Hematopoietic multipotent progenitor cell (in vitro differentiated cells): ENCODE measurements at places on chromosomes 5 and 9.

DNA sequence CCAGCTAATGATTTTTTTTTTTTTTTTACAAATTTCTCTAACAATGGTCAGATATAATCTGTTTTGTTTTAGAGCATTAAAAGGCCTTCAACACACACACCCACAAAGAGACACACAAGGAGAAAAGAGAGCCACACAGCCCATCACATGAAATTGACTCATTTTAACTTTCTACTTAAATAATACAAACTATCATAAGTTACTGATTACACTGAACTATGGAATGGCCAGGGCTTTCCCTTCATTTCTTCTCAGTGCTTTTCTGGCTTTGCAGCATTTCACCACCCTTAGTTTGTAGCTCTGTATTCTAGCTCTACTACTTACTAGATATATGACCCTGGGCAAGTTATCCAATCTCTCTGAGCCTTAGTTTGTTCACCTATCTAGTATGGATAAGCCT lies 13.2 kb downstream of the REEP5 start:
- no peak for DNase-seq

DNA sequence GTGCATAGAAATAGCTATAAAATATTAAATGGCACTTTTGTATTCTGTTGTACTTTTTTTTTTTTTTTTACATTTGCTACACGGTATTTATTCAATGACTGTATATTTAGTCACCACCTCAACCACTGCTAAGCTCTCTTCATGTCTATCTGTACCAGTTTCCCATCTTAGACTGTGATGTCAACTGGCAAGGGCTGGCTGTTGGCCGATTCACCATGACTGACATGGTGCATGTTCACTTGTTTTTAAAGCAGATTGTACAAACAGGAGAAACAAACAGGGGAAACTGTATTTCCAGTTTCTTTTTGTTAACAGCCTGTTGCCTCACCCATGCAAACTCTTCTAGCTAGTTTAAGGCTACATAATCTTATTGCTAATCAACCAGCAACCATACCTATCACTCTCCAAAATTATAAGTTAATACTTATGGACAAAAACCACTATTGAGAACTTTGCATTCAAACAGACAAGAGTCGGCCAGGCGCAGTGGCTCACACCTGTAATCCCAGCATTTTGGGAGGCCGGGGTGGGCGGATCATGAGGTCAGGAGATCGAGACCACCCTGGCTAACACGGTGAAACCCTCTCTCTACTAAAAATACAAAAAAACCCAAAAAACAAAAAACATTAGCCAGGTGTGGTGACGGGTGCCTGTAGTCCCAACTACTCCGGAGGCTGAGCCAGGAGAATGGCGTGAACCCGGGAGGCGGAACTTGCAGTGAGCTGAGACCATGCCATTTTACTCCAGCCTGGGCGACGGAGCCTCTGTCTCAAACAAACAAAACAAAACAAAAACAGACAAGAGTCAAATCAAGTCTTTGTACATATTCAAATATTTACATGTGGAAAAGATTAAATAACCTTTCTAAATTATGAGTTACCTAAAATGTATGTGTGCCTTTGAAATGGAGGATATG lies 13.2 kb downstream of the ZFAND5 start:
- no peak for DNase-seq

DNA sequence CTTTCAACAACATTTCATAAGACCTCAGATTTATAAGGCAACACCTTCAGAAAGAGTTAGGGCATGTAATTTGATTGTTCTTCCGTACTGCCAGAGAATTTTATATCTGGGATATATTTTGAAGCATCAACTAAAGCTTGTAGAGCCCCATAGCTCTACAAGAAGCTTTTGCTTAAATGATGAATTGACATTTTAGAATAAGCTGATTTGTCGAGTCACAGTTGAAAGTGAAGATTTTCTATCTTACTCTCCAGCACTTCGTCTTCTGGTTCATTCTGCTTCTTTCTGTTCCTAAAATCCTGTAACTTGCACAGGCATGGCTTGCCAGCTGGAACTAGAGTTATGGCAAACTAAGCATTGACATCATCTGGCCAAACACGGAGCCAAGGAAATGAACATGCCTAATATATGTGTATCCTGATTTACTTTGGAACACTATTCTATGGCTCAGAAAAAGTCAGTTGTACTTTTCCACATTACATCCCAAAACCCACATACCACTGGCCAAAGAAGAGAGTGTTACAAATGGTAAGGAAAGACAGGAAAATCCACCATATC lies 68.6 kb upstream of the MAST4 start:
- DNase-seq, result no peak

- DNase-seq, result no peak
These were observed 63.5 kb downstream of the ZNF474 start for GRCh38 chr5:122192497-122193496.

- no peak for DNase-seq
These were observed 113.2 kb downstream of the SLC25A46 start for GRCh38 chr5:110852053-110852452.

DNA sequence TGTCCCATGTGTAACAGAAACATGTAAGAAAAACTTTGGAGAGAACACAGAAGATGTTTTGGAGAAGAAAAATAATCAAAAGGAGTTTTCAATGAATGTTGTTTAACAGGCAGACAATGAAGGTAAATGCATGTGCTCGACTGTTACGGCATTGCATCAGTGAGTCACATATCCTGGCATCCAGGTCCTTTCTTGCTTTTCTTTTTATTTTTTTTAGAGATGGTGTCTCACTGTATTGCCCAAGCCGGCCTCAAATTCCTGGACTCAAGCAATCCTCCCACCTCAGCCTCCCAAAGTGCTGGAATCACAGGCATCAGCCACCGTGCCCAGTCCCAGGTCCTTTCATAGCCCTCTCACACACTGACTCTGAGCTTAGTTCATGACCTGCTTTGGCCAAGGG lies 181.8 kb downstream of the DTWD2 start:
- no peak for DNase-seq

- no peak for DNase-seq
These were observed 499.3 kb downstream of the CCDC171 start for GRCh38 chr9:16052146-16052545.

DNA sequence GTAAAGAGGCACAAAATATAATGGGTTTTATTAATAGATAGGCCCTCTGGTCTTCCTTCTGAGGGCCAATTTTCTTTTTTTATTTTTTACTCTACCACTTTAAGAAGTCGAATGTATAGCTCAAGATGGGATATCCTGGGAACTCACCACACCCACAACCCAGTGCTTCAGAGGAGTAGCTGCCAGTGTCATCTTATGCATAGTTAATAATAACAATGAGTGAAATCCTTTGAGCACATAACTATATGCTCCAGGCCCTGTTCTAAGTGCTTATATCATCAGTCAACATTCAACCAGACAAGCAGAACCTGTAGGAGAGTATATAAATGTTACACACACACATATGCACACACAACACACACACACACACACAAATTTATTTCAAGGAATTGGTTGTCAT lies 150.3 kb upstream of the ACTBL2 start:
- DNase-seq, result no peak

- no peak for DNase-seq
These were observed 50.5 kb downstream of the SH3PXD2B start for GRCh38 chr5:172403817-172404216.

DNA sequence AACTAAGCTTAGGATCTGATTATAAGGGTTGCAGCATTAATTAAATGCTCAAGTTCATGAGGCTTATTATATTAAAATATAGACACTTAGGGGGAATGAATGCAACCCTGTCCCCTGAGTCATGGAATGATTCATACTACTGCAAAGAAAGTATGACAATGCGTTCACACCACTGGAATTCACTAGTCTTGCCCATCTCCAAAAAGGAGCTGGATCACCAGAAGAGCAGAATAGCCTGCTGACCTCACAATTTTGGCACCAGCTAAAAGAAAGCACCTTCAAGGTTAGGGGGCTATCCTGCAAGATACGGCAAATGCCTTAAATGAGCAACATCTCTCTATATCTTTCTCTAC lies 32.0 kb upstream of the TMED7 start:
- DNase-seq, result no peak

DNA sequence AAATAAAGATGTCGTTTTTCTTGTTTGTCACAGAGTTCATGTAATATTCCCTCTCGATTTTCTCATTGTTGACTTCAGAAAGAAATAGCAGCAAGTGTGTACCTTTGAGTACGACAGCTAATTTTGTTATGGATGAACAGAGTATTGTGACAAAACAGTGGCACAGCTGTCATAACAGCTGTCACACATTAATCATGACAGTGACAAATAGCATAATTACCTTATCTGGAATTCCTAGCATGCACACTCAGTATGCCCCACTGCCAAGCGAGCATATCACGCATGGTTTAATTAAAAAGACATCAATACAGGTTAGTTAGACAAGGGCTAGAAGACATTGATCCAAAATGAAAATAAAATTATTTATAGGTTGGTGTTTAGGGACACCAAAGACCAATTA lies 375.1 kb downstream of the SPATA31D1 start:
- no peak for DNase-seq

DNA sequence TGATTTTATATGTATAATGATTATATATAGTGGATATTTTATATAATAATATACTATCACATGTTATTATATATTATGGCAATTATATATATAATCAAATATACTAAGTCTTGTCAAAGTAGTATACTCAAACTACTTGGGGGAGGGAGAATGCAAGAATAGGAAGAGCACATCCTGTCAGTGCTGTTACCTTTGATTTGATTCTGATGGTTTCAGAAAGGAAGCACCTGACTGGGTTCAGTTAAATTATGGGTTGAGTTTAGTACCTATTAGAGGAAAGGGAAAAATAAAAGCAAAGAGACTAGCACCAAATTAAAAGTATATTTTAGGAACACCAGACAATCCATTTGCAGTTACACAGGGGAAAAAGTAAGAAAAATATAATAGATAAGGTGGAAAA lies 107.6 kb downstream of the GRIA1 start:
- no peak for DNase-seq

DNA sequence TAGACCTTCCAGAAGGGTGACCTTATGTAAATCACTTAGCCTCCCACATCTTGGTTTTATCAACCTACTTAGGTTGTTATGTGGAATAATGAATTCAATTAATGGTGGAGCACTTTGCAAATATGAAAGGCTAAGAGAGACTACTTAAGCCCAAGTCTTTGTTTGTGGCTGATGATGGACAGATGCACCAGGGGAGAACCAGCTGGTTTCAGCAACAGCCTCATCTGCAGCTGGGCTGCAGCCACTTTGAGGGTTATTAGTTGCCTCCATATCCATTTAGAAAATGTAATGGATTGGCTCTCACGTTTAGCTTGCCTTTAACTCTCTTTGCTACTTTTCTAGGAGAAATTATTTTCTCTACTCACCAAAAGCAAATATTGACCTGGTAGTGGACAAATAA lies 146.6 kb downstream of the ESM1 start:
- DNase-seq, result no peak

GRCh38 chr5:150598821-150599273 lies 41.6 kb upstream of the SYNPO start:
- no peak for DNase-seq

- DNase-seq, result no peak
These were observed 134.9 kb upstream of the PANK3 start for GRCh38 chr5:168714046-168714445.

DNA sequence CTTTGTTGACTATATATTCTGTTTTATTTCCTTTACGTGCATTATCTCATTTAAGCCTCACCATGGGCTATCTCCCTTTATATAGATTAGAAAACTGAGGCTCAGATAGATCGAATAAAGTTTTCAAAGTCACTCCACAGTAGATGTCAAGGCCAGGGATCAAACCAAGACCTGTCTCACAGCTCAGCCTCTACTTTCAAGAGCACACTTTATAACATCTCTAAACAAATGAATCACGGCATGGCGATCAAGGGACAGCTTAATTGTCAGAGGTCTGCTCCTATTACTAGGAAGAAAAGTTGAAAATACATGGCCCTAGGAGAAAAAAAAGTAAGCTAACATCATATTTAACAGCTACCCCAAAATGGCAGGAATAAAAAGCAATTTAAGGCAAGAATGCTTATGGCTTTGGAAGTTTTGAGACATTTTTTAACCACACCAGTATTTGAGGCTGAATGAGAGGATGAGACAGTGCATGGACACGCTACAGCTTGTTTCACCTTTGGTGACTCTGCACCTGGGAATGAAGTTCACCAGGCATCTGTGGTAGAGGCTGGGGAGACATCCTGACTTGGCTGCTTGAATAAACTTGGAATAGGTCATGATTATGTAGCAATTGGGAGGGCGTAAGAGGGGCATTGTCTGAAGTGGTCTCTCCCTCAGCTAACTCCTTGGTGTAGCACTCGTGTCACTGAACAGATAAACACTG lies 486.8 kb upstream of the WWC1 start:
- DNase-seq, result no peak

DNA sequence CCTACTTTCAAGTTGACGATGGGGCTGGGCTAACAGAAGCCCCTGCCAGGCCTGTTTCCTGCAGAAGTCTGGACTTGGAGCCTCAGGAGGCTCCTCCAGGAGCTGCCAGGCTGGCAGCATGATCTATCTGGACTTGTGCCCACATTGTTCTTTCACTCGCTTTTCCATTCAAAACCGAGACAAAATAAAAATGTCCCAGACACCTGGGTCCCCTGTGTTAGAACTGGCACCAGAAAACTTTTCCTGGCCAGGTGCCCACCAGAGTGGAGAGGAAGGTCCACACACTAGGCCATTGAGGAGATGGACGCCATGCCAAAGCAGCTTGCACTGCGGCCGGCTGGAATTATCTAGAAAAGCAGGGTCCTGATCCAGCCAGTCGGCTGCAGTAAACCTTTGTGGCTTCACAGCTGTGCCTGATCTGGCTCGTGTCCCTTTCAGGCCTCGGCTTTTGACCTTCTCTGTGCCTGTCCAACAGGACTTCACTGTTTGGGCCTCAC lies 78.2 kb downstream of the GCNT1 start:
- no peak for DNase-seq

GRCh38 chr5:143771602-143772001 lies 40.4 kb upstream of the HMHB1 start:
- no peak for DNase-seq

GRCh38 chr9:34256987-34257585 lies 72.0 kb downstream of the KIF24 start:
- DNase-seq, result no peak

DNA sequence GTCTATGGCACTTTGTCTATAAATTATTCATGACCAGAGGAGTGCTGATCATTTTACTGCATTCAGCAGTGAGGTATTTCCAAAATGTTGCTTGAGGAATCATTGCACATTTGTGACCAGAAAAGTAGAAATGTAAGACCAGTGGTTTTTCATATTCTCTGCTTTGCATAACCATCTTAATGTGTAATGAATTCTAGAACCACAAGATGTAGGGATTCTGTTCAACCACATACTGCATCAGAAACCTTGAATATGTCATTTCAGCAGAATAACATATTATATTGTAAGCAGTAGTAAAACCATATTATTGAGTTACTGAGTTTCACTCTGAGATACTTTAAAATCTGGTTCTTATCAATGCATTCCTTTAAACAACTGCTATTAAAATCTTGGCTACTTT lies 1243.4 kb downstream of the MAT2B start:
- DNase-seq, result no peak

DNA sequence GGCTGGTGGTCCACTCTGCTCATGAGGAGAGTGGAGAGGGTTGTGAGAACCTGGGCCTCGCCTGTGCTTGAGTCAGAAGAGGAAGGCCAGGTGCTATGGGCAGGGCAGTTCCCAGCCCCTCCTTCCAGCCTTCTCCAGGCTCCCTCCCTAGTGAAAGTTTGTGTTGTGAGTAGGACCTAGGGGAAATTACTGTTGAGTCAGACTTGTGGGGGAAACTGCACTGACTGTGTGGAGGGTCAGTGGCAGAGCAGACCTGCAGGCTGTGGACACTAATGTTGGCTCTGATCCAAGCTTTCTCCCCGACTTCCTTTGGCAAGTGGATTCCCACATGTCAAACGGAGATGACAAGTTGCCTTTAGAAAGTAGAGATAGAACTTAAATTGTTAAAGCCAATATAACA lies 102.6 kb downstream of the ARHGAP26 start:
- DNase-seq, result no peak
